ENCODE measurements at places on chromosomes 11 and 22.

DNA sequence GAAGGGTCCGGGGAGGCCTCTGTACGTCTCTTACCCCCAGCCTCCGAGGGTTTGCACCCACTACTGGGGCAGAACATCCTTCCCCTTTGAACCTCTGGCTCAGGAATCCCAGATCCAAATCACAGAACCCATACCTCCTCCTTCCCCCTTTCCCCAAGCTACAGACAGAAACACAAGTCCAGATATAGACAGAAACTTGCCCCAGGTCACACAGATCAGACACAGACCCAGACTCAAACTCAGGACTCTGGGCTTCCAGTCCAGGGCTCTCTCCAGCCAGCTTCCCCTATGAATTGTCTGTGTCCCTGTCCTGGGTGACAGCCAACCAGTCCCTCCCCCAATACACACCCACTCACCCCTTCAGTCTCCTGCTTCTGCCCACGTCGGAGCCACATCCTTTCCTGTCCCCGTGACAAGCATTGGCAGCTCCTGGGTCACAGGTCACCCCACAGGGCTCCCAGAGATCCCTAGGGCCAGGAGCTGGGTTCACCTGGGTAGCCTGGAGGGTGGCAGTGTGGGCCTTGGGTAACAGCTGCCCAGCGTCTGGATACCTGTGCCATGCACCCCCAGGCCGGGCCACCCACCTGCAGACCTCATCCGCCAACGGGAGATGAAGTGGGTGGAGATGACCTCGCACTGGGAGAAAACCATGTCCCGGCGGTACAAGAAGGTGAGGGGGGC lies 772 bp downstream of the TBC1D10C start:
- DNase-seq: no peak

DNA sequence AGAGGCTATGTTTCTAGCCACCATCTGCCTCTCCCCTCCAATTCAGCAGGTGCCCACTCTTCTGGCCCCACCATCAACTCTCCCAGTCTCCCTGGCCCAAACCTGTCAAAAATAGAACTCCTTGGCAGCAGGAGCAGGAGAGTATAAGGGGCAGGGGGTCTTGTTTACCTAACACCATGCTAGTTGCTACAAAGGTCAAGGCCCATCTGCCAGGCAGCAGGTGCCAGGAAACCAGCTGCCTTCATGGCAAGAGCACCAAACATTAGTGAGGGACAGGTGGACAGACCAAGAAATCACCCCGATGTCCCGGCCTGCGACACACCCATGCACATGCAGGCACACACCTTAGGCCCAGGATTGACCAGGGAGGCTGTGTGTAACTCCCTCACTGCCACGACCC lies 387.9 kb downstream of the BUD13 start:
- DNase-seq: no peak

DNA sequence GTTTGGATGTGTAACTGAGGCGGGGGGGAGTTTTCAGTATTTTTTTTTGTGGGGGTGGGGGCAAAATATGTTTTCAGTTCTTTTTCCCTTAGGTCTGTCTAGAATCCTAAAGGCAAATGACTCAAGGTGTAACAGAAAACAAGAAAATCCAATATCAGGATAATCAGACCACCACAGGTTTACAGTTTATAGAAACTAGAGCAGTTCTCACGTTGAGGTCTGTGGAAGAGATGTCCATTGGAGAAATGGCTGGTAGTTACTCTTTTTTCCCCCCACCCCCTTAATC lies 2.3 kb downstream of the MALAT1 start:
- no peak for DNase-seq

DNA sequence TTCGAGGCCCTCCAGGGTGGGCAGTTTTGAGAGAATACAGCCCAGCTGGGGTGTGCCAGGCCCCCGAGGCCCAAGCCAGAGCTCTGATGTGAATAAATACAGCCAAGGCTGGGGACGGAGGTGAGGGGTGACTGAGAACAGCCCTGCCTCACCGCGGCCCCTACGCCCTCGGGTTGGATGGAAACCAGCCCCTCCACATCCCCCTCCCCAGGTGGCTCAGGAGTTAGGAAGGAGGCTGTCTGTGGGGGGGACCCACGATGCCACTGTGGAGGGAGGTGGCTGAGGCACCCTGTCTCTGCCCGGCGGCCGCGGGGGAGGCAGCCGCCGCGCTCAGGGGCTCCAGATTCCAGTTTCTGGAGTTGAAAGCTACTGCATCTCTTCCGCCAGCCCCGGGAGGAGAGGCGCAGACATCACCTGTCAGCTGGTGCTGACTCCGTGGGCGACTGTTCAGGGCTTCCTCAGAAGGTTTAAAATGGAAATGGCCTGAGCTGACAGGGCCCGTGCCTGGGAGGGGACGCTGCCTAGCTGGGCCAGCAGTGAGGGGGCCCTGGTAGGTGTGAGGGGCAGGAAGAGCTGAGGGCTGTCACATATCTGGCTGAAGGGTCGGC lies 1.4 kb downstream of the FLRT1 start:
- no peak for DNase-seq

DNA sequence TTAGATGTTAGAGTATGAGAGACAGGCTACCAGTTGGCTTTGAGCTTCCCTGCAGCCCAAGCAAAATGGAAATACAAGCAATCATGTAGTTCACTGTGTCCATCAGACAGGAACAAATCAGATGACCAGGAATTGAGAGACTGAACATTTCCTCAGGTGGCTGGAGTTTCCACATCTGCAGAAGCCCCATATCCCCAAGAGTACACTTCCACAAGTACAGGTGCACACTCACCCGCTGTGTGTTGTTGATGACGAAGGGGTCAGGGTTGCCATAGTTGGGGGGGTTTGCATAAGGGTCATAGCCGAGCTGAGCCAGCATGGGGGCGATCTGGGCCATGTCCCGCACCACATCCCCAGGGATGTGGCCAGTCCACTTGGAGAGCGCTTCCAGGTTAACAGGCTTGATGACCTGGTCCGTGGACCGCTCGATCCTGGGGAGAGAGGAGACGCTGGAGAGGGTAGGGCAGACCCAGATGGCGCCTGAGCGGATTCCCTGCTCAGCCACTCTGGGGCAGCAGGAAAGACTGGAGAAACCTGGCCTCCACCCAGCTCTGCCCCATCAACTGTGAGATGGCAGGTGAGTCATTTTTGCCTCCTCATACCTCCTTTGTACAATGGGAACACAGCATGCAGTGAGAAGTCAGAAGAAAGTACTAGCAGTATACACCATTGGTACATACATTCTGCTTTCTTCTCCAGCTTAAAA lies 23.9 kb upstream of the TFIP11 start:
- no peak for DNase-seq

DNA sequence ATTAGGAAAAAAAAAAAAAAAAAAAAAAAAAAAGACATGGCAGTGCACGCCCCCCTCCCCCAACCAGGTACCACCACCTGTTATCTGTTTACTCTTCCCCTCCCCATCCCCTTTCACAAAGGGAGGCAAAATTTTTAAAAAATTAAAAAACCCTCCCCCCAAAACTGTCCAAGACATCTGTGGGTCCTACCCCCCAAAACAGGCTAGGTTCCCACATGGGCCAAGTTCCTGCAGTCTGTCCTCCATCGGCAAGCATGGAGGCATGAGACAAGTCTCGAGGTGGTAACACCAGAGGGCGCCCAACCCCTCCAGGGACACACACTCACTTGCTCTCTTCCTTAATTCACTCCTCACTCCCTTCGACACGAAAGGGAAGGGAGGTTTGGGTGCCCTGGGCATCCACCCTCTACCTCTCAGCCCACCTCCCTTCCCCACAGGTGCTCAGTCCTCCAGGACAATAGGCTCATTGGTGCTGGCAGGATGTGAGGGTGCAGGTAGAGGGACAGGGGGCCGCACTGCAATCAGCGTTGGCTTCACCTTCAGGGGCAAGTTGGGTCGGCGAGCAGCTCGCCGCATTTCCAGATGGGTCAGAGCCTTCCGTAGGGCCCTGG lies 2.2 kb upstream of the TUT1 start:
- peak; percentile 84 for DNase-seq

DNA sequence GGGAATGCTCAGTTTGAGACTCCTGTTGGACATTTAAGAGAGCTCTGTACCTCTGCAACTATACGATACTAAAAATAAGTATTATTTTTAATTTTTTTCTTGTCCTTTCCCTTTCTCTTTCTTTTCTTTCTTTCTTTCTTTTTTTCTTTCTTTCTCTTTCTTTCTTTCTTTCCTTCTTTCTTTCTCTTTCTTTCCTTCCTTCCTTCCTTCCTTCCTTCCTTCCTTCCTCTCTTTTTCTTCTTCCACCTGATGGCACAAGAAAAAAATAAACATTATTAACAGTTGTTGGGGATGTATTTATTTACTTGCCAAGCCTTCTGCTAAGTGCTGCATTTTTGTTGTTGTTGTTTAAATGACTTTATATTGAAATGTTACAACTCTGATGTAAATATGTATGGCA lies 39.5 kb downstream of the GRAMD1B start:
- no peak for DNase-seq

DNA sequence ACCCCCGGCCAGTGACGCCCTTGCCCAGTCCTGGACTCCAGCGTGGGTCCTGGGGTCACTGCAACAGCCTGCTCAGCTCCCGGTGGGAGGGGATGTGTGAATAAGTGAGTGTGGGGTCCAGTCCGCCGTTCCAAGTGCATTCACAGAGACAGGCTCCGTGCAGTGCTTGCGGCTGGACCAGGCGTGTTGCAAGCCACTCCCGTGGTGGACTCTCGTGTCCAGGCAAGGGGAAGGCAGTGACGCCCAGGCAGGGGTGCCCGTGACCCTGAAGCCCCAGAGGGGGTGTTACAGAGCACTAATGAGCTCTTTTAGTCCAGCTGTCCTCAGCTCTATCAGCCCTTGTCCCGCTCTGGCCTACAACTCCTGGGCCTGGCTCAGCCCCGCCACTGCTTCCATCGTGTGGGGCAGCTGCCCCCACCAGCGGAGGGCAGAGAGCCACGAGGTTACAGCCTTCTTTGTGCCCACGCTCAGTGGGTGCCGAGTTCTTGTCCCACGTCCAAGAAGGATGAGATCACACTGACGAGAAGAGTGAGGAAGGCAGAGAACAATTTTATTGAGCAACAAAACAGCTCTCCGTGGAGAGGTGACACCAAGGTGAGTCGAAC lies 1807.5 kb downstream of the LRRC4C start:
- DNase-seq: no peak

DNA sequence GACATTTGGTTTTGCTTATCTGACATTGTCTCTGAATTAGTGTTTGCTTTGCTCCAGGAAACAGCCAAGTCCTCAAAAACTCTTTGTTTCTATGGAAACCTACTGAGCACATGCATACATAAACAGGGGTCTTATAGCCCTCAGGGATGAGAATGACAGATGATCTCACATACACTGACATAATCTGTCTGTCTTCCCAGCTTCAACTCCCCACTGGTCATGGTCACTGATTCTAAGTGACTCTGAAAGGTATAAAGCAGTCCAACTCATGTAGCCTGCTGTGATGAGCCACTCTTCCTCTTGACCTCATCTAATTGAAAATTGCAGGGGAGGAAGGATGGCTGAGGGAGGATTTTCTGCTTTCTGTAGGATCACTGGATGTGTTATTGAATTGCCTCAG lies 12.6 kb downstream of the ZNF143 start:
- DNase-seq: no peak

GRCh38 chr11:707817-708420 lies 1.9 kb downstream of the EPS8L2 start:
- DNase-seq: no peak

DNA sequence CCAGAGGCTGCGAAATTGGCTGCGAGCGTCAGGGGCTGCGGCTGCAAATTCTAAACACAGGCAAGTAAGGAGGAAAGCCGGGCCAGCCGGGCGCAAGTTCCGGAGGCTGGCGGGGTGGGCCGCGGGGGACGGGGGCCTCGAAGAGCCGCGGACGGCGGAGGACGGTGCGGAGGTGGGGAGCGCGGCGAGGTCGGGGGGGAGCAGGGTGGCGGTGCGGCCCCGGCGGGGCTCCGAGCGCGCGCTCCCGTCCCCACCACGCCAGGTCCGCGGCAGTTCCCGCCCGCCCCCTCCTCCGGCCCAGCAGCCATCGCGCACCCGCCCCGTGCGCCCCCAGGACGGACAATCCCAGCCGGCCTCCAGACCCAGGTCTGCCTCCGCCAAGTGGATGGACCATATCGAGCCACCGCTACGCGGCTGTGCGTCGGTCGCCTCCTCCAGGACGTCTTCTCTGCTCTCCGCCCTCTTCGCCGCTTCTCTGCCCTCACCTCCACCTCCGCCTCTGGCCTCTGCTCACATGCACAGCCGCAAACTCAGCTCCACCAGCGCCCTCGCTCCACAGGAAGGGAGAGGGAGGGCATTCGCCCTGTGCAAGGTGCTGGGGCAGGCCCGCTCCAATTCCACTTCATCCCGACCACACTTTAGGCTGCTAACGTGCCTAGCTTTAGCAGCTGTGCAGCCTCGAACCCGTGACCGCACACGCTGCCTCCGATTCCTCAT lies 7.2 kb downstream of the ELFN2 start:
- peak; percentile 55 for DNase-seq

- DNase-seq: no peak
Measured at GRCh38 chr11:27723687-27724086, 23.4 kb upstream of the BDNF start.

DNA sequence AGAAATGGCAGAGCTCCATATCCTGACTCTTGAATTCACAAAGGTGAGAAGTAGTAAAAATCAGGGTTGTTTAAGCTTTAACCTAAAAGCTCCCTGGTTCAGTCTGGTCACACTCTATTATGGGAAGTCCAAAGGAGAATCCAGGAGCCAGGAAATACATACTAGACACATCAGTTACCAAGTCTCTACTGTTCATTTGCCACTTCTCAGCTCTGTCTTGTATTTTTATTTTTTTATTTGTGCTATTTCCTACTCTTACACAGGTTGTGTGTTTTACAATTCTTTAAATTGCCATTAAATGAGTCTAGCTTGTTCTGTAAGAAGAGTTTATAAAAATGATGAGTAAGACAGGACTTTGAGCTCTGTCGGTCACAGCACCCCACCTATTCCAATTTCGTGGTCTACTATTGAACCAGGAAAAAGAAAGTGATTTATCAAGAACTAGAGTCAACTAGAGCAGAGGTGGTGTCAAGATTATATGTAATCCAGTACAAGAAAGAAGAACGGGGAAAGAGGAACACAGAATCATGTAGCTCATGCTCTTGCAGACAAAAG lies 9.7 kb downstream of the MS4A12 start:
- DNase-seq: no peak

- DNase-seq: peak; percentile 81
Measured at GRCh38 chr11:210122-210802, 2.8 kb downstream of the RIC8A start.

Measured in foreskin fibroblast (primary cell).